ENCODE measurements at places on chromosomes 16 and 17.

GRCh38 chr17:73510981-73511718 lies 133.1 kb downstream of the SDK2 start:
- no peak for DNase-seq

DNA sequence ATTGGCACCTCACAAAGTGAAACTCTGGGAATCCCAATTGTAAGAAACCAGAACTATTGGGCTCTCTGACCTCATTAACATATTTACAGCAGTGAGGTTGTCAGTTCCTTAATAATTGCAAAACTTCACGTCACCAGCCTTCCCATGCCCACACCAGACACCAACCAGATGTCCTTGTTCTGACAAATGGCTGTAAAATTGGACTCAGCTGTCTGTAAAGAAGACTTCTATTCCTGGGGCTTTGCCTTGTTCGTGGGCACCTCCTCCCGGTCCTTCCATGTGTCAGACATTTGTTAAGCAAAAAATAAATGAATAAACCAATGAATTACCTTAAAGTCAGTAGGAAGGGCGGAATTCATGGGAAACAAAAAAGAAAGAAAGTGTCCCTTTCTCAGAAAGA lies 284.3 kb upstream of the CDH11 start:
- no peak for DNase-seq

DNA sequence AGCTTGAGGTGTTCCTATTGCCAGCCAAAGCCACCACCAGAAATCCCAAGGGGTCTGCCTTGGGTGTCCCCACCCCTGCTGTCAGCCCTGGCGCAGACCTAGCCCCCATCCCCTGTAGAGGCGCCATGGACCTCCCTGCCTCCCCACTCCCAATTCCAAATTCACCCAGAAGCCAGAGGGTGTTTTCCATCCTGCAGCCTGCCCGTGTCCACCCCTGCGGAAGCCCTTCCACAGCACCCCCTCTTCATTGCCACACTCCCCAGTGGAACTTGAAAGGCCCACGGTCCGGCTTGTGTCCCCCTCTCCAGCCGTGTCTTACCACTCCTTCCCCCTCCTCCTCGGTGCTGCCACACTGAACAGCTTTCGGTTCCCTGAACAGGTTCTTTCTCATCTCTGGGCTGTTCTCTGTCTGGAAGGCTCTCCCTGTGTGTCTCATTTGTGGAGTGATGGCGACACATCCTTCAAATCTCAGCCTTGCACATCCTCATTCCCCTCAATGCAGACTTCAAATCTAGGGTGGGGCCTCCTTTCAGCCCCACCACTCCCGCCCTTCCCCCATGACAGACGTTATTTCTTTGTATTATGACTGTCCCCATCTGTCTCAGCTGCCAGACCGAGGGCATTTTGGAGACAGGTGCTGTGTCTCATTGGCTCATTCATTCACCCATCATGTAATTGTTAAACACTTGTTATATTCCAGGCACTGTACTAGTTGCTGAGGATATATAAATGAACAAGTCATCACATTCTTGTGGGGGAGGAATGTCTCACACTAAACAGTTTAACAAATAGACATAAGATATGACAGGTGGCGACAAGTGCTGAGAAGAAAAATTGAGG lies 36.3 kb downstream of the ADGRG5 start:
- DNase-seq: no peak

DNA sequence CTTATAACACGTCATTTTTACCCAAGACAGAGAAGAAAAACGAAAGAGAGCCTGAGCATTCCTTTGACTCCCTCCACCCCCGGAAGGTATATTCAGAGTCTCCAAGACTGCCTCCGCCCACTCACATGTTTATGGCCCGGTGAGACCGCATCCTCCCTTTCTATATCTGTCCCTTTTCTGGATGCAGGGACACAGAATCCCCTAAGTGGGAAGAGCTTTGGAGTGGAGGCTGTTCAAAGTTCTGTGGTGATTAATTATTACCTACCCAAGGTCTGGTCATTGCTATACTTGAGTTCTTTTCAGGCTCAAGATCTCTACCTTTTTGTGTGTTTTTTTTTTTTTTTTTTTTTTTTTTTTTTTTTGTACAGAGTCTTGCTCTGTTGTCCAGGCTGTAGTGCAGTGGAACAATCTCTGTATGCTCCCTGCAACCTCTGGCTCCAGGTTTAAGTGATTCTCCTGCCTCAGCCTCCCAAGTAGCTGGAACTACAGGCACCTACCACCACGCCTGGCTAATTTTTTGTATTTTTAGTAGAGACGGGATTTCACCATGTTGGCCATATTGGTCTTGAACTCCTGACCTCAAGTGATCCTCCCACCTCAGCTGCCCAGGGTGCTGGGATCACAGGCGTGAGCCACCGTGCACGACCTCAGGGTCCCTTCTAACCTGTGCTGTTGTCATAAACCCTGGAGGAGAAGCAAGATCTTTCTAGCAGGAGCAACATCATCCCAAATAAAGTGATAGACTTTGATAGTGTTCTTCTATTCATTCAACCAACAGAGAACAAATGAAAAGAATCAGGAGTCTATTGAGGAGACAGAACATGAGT lies 407.1 kb downstream of the WWOX start:
- no peak for DNase-seq

GRCh38 chr16:370443-370842 lies at the start of gene MRPL28:
MRPL28 (minus strand) TSS chr16:370538; CDS start chr16:370218, 320 bp downstream.
- peak; percentile 75 for DNase-seq

GRCh38 chr17:65533852-65534457 lies 27.5 kb downstream of the AXIN2 start:
- no peak for DNase-seq

DNA sequence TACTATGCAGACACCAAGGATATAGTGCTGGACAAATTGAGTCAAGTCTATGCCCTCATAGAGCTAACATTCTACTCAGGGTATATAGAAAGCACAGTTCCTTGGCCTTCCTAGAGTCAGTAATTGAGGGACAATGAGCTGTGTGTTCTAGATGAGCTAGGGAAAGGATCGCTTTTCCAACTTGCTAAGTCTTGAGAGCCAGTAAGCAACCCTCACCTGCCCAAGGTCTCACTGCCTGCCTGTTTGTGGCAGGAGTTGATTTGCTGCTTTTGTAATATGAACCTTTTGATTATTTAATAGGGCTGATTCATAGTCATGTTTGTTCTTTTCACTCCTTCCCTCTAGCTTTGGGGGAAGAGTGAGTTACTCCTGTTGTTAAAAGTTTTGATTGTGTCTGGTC lies 6.5 kb downstream of the DDX42 start:
- no peak for DNase-seq

GRCh38 chr17:57536289-57536688 lies 208.8 kb downstream of the CCDC182 start:
- DNase-seq: no peak

Data from activated naive CD4-positive, alpha-beta T cell (primary cell).